ENCODE measurements at places on chromosomes 16 and 17.
A peak's percentile ranks its signal among the peaks of the same experiment; 100 is the strongest.

DNA sequence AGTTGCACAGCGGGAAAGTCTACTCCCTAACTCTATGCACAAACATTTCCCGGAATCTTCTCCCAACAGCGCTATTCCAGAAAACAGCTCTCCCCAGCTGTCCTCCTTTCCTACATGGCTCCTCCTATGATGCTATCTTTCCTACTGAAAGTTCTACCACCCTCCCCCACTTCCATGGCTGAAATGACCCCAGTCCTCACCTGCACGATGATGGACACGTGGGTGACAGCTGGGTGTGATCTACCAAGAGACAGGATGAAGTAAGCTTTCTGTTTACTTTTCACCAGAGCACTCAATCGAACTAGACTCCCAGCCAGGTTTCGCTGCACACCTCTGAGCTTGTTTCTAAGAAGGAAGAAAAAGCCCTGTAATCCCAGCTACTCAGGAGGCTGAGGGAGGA, 10.7 kb downstream of the CTC1 start:
- DNase-seq = no peak

DNA sequence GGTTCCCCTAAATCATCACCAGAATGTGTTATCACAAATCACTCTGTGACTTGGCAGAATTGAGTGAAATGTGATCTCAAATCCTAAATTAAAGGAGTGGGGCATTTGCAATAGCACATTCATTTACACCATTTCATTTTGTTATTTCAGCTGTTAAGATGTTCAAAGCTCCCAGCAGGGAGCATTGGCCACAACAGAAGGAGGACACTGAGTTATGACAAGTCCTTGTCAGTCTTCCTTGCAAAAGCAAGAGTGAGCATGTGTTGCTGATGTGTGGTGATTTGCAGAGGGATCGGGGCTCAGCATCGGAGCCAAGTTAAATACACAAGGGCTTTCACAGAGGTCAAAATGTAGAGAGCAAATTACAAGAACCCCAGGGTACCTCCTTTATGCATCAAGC, 372.2 kb upstream of the CDH5 start:
- no peak for DNase-seq

- DNase-seq = no peak
Measured at GRCh38 chr16:5668553-5668952, 571.0 kb upstream of the EEF2KMT start.

DNA sequence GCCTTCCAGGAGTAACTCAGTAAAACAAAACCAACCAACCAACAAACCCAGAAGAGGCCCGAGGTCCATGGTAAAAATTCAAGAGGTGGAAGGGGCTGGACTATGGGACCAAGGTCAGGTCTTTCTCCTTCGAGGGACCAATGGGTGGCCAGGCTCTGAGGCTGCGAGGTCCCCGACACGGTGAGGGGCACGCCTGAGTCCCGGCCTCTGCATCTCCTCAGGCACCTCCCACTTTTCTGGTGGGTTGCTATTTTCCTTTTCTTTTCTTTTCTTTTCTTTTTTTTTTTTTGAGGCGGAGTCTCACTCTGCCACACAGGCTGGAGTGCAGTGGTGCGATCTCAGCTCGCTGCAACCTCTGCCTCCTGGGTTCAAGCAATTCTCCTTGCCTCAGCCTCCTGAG, 18.0 kb downstream of the CD7 start:
- peak; percentile 75 for DNase-seq

DNA sequence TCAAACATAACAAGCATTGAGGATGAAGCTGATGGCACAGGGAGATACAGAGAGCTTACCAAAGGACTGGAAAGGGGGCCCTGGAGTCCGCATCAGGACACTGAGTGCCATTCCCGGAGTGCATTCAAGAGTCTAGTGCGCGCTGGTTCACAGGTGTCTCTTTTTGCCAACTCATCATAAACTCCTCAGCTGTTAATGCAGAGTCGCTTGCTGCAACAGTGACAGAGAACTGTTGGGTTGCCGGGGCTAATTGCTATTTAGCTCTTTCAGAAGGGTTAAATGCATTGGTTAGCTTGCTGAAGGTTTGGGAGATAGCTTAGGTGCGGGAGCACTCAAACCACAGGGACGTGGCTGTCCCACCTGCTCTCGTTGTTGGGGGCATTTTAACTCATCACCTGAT, 1091.6 kb upstream of the EEF2KMT start:
- DNase-seq = no peak

- DNase-seq = no peak
Measured at GRCh38 chr17:31559584-31560501, 168.4 kb downstream of the RAB11FIP4 start.

- peak; percentile 32 for DNase-seq
Measured at GRCh38 chr17:49708515-49709183, 885 bp upstream of the SLC35B1 start.

DNA sequence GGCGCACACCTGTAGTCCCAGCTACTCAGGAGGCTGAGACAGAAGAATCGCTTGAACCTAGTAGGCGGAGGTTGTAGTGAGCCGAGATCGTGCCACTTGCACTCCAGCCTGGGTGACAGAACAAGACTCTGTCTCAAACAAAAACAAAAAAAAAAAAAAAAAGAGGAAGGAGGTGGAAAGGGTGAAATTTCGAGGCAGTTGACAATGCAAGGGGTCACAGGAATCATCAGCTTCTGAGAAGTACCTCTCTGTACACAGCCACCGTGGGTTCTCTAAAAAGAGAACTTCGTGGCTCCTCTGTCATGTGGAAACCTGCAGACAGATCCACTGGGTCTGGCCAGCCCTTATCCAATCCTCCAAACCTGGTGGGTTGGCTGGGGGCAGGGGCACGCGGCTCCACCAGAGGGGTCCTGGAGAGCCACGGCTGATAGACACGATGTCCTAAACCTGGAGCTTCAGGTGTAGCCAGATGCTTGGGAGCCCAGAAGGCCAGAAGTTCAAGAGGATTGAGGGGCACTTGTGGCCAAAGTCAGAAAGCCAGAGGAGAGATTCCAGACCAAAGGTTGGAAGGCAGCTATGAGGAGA, 540 bp upstream of the CD300LF start:
- no peak for DNase-seq

DNA sequence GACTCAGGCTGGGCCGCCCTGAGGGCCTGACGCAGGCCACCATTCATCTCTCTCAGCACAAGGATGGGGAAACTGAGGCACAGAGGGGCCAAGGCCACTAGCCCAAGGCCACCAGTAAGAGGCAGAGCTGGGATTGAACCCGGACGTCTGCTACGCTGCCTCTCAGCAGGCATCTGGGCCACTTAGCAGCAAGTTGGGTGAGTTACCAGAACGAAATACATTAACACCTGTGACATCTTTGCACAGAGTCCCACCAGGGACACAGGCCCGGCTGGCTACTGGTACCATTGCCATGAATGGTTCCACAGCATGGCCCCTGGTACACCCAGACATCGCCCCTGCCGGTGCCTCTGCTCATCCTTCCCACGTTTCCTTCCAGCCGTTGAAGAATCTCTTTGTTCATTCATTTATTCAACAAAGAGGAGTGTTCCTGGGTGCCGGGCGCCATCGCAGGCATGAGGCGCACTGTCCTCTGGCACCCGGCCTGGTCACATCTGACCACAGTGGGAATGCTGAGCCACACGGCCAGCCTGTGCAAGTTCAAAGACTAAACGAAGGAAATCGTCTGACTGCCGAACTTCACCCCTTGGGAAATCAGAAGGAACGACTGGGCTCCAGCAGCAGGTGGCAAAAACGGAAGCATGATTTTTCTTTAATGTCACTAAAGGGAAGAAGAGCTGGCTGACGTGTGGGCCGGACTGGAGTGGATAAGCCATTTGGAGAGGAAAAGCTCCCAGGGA, 7.4 kb upstream of the ZNF469 start:
- no peak for DNase-seq

DNA sequence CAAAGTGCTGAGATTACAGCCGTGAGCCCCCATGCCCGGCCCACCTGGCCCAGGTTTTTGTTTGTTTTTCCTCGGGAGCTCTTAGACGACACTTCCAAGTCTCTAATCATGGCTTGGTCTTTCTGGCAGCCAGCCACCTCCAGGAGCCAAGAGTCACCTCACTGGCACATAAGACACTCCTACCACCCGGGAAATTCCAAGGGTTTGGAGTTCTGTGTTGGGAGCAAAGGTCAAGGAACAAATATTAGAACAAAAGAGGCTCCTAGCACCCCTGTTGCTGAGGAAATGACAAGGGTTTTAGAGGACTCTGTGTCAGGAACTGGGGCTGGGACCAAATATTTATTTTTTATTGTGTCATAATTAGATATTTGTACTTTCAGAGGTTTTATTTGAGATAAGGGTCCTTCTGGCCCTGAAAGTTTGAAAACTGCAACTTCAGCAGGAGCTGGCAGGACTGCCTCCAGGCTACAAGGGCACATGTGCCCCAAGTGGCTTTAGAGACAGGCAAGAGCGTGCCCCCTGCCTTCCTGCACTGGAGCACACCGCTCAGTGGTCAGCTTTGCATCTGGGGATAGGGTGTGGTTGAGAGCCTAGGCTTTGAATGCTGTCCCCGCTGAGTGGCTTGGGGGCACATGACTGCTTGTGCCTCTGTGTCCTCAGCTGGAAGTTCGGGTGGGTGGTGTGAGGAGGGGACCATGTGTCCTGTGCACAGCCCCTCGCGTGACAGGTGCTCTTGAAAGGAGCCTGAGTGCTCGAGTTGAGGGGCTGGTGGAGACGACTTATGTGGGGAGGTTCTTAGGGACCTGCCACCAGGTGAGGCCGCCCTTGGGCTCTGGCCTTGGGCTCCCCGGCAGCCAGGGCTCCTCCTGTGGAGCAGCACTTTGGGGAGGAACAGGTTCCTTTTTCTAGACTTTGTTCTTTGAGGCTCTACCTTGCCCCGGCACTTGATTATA, 29.7 kb downstream of the MGRN1 start:
- no peak for DNase-seq

DNA sequence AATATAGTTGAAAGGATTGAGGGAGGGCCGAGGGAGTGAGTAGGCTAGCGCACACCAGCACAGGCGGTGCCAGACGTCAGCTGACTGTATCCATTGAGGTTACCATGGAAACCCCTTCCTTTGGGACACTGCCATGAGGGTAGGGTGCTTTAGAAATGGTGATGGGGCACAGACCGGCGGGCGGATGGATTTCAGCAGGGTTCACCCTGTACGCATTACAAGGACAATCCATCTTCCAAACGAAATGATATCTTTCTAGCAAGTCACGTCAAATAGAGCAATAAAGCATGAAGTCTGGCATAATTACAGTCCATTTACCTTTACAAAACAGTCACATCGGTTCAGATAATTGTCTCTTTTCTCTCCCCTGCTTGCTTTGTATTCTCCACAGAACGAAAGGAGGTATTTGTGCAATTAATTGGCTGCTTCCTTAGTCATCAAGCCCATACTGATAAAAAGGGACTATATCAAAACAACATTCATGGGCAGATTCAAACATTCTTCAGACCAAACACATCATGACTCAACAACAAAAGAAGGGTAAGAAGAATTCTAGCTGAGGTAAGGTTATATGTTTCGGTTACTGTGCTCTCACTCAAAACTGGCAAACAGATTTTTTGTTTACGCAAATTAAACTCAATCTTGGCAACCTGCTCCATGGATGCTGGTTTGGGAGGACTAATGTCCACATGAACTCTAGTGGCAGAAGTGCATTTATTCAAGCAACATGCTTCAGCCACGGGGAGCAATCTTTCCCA, 140.6 kb downstream of the CDK5R1 start:
- DNase-seq = no peak

- no peak for DNase-seq
Measured at GRCh38 chr17:21168555-21168865, 41.7 kb downstream of the DHRS7B start.

DNA sequence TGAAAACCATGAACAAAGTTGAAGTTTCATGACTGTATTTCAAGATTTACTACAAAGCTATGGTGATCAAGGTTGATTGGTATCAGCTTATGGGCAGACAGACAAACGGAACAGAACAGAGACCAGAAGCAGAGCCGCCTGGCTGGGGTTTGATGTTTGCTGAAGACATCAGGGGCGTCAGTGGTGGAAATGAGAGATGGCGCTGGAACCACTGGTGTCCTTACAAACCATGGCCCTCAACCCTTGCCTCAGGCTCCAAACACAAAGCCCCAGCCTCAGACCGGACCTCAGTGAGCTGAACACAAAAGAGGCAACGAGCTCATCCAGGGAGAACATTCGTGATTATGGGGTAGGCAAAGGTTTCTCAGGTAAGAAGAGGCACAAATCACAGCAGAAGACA, 113.0 kb upstream of the METRNL start:
- DNase-seq = no peak

- no peak for DNase-seq
Measured at GRCh38 chr16:67803894-67804293, 2.5 kb downstream of the RANBP10 start.

- DNase-seq = no peak
Measured at GRCh38 chr16:50238868-50239301, 27.5 kb upstream of the ADCY7 start.

GRCh38 chr17:72489272-72489641, 368.4 kb downstream of the SOX9 start:
- no peak for DNase-seq

GRCh38 chr16:57788252-57788841, 13.9 kb downstream of the KIFC3 start:
- DNase-seq = no peak

GRCh38 chr17:41518789-41519449, at the start of gene KRT15:
Gene KRT15, minus strand, starts transcription at chr17:41518890. Its CDS starts 63 bp downstream, at chr17:41518827.
- DNase-seq = no peak

- DNase-seq = no peak
Measured at GRCh38 chr17:61757168-61757567, 106.2 kb downstream of the BRIP1 start.

GRCh38 chr16:9850817-9851216, 331.4 kb downstream of the GRIN2A start:
- no peak for DNase-seq

- DNase-seq = no peak
Measured at GRCh38 chr16:66459878-66460277, 32.8 kb downstream of the BEAN1 start.

GRCh38 chr17:57130708-57131461, 45.8 kb downstream of the AKAP1 start:
- peak; percentile 91 for DNase-seq

DNA sequence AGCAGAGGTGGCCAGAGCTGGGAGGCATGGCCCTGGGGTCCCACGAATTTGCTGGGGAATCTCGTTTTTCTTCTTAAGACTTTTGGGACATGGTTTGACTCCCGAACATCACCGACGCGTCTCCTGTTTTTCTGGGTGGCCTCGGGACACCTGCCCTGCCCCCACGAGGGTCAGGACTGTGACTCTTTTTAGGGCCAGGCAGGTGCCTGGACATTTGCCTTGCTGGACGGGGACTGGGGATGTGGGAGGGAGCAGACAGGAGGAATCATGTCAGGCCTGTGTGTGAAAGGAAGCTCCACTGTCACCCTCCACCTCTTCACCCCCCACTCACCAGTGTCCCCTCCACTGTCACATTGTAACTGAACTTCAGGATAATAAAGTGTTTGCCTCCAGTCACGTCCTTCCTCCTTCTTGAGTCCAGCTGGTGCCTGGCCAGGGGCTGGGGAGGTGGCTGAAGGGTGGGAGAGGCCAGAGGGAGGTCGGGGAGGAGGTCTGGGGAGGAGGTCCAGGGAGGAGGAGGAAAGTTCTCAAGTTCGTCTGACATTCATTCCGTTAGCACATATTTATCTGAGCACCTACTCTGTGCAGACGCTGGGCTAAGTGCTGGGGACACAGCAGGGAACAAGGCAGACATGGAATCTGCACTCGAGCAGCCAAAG, 2.3 kb downstream of the CSF3 start:
- DNase-seq = no peak

Measured in stimulated activated CD8-positive, alpha-beta memory T cell treated with anti-CD3 and anti-CD28 coated beads, Interleukin-4, amount 100 ng/mL, for 48 hours (primary cell).